Activated CD8-positive, alpha-beta memory T cell treated with anti-CD3 and anti-CD28 coated beads for 1 hour (primary cell): ENCODE measurements at places on chromosomes 2 and 18.

DNA sequence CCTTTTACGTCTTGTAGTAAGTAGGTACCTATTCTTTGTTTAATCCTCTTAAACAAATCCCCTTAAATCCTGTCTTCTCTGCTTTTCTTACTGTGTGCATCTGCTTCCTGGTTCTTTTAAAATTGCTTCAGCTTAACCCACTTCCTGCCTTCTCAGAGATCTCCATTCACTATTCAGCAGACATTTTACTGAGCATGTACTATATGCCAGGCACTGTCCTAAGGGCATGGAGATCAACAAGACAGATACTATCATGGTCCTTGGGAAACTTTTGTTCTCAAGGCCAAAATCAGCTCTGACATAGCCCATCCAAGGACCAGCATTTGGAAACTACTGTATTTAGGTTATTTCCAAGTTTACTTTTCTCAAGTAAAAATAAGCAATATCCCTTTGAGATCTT lies 227.5 kb downstream of the TPGS2 start:
- DNase-seq = no peak

GRCh38 chr2:31980674-31981356 lies 30.0 kb downstream of the MEMO1 start:
- no peak for DNase-seq

DNA sequence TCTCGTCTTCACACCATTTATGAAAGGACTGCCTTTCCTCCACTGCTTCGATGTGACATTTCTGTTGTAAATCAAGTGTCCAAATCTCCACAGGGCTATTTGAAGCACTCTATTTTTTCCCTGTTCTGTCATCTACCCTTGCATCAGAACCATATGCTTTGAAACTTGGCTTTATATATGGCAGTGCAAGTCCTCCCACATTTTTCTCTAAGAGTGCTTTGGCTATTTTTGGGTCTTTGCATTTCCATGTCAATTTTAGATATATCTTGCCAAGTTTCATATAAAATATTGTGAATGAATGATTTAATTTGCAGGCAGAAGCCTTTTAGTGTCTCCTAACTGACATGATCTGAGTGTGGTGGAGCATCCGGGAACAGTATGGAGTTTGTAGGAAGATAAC lies 37.8 kb upstream of the CBLN2 start:
- no peak for DNase-seq

DNA sequence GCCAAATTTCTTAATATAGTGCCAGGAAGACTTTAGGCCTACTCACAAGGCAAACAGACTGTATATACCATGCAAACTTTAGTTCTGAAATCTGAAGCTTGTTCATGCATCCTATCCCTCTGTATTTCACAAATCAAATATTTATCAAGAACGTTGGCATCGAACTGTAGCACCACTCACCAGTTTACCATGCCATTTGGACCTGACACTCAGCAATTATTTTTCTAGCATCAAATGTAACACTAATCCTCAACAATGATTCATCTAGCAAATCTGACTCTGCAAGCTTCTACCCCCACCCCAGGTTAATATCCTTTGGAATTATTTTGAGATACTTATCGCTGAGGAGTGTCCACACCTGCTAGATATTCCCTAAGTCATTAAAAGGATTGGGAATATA lies 1506.6 kb downstream of the LRP1B start:
- no peak for DNase-seq

GRCh38 chr2:11910971-11911370 lies 164.5 kb downstream of the LPIN1 start:
- DNase-seq = no peak
